Non-pigmented ciliary epithelial cell (primary cell): ENCODE measurements at places on chromosomes 7 and 10.

GRCh38 chr7:95537468-95537867 lies 51.7 kb downstream of the ASB4 start:
- DNase-seq: no peak

DNA sequence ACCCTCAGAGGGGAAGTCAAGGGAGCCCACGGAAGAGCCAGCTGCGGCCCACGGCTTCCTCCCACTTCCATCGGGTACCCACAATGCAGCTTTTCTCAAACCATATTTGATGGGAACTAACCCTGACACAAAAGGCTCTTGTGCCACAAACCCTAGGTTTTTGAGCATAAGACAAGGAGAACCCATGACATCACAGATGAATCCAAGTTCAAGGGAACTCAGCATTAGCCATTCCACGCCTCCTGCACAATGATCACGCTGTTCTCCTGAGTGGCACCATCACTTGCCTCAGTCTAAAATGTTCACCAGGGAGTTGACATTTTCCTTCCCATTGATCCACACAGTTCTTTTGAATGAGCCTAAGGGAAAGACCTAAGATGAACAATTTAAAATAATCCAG lies 70.4 kb downstream of the ITIH5 start:
- no peak for DNase-seq

DNA sequence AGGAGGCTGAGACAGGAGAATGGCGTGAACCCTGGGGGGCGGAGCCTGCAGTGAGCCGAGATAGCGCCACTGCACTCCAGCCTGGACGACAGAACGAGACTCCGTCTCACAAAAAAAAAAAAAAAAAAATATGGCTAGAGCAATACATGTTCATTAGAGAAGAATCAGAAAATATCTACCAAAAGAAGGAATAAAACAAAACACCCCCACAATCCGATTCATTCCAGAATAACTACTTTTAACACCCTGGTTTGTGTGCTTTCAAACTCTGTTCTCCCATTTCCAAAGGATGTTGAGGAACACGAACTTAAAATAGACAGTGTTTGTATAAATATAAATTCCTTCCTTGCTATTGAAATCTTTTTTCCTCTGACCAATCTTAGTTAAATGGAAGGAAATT lies 6.5 kb downstream of the PDSS1 start:
- DNase-seq: no peak

DNA sequence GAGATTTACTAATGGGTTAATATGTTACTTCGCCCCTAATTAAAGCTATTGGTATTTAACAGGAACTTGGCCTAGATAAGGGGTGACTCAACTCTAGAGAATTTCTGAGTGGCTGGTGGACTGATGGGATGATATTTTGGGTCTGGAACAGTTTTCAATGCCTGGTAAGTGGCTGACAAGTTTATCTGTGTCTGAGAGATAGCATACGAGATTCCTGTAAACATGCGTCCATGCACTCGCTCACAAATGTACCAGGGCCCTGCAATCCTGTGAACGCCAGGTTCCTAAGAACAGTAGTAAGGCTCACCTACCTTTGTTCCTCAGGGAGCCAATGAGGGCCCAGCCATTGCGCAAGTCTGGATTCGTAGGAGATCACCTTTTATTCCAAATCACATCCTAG lies 683.8 kb upstream of the ANKRD30A start:
- no peak for DNase-seq

DNA sequence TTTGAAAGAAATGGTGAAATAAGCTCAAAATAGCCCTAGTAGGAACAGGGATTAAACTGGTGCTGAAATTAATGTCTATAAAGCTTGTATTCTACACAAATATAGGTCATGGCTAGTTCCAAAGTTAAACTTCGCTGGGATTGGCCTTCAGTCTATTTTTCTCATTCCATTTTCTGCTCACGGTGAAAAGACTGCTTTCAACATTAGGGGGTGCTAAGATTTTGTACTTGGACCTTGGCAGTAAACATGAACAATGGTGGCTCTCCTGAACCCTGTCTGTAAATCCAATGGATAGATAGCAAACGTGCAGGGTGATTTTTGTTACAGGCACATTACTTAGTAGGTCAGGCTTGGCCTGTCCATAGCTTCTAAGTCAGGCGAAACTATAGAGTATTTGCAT lies 36.0 kb upstream of the RSU1 start:
- DNase-seq: no peak

- no peak for DNase-seq
Observed at GRCh38 chr10:24882047-24882698, 70.2 kb downstream of the PRTFDC1 start.

DNA sequence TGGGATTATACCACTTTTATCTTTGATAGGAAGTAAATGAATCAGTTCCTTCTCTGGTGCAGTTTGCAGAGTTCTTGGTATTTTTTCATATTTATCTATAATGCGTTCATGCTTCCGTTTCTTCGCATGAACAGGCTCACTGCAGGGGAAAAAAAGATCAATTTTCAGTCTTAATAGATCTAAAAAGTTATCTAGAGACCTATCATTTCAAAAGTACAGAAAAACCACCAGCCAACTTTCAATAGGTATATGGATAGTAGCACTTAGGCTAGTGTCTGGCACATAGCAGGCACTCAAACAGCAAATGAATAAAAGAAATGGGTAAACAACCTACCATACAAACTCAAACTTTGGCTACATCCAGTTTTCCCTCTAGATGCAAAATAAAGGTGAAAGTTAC lies 5.5 kb downstream of the NOC3L start:
- DNase-seq: no peak

DNA sequence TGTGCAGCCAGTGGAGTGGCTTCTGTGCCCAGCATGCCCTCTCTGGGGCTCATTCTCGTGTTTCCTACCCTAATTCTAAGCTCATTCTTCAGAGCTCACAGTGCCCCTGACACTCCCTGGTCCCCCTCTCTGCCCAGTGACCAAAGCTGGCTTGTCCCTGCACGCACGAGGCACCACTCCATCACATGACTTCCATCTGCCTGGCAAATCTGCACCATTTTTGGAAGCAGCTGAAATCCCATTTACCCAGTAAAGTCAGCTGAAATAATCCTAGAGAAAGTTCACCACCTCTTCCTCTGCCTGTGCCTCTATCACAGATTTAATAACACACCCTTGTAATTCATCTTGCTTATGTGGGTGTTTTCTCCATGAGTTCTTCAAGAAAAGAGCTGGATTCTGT lies 616.9 kb downstream of the PTPRN2 start:
- DNase-seq: no peak

DNA sequence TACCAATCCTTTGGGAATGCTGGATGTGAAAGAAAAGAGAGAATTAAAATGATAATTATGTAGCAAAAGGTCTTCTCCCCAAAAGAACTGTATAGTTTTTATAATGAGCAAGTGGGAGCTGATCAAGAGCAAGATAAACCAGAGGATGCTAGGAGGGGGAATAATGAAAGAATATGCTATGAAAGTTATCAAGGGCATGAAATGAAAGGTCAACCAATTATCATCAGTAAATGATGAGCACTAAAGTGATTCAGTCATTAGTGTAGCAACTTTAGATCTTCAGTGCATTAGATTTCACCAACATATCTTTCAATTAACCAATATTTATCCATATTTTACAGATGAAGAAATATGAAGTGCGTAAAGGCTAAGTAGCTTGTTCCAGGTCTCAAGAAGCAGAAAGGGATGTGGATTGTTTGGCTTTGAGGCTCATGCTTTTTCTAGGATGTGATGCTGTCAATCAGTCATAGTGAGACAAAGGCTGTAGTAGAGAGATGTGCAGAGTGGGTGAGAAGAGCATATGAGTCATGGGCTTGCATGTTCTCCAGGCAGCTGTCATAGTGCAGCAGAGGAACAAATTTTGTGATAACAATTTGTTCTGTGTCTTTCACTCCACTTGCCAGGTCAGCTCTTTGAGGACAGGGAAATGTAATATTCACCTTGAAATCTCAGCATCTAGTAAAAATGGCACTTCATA lies 5.7 kb upstream of the OR2F2 start:
- DNase-seq: no peak

- DNase-seq: no peak
Observed at GRCh38 chr7:135274495-135275268, 41.0 kb downstream of the STRA8 start.

DNA sequence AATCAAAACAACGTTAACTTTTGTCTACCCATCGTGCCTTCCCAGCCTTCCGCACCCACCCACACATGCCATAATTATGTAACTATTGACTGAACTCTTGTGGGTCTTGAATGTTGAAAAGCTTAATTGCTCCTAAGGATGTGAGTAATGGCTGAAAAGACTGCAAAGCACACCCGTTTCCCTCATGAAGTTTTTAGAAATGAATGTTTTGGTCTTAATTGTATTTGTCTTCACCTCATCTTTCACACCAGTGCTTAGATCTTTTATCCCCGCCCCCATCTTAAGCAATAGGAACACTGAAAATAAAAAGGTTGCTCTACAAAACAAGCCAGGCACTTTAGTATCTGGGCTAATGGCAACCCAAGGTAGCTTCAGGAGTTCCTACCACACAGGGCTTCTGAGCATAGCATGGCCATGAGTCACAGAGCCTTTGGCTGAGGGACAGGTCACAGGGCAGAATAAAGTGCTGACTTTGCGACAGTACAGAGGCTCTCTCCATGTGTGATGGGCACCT lies 690.5 kb downstream of the PARD3 start:
- DNase-seq: no peak

DNA sequence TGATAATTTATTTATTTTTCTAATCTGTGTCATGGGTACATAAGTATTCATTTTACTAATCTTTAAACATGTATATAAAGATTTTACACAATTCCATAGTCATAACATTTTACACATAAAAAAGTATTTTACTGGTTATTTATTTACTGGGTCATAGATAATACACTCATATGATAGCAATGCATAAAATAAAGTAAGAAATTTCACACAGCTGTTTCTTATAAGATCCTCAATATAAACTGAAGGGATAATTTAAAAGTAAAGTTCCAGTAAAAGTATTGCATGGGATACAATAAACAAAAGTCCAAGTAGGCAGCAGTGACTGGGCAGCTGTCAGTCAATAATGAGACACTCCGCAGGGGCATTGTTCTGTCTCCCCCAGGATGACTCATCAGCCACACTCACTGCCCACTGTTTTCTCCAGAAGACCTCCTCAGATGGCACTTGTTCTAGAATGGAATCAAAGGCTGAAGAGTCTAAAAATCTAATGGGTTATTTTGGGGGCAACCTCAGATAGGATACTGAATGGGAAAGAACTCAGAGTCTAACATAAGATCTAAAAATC lies 32.7 kb downstream of the DPY19L1 start:
- no peak for DNase-seq

GRCh38 chr7:46244757-46245156 lies 323.7 kb upstream of the IGFBP3 start:
- no peak for DNase-seq

GRCh38 chr7:37287131-37287855 lies 161.4 kb downstream of the ELMO1 start:
- DNase-seq: no peak

GRCh38 chr10:25725917-25726716 lies 207.9 kb upstream of the MYO3A start:
- DNase-seq: peak; percentile 18

DNA sequence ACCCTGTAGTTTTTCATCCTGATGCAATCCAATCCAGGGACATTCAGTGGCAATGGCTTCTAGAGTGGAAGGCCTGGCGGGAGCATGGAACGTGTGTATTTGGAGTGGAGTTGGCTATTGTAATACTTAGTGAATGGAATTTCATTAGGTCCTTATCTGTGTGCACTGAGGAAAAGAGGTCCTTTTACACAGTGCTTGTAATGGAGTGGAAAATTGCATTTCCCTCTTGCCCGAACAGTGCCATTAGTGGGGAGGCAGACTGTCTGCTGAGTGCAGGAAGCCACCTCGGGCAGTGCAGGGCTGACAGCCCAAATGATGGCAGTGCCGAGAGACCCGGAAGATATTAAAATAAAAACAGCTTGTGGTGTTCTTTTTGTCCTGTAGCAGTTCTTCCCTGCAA lies 786.6 kb downstream of the LRMDA start:
- DNase-seq: no peak

- no peak for DNase-seq
Observed at GRCh38 chr10:100775386-100775785, 30.0 kb downstream of the PAX2 start.

GRCh38 chr7:949021-949934 lies 5.2 kb downstream of the ADAP1 start:
- DNase-seq: no peak

DNA sequence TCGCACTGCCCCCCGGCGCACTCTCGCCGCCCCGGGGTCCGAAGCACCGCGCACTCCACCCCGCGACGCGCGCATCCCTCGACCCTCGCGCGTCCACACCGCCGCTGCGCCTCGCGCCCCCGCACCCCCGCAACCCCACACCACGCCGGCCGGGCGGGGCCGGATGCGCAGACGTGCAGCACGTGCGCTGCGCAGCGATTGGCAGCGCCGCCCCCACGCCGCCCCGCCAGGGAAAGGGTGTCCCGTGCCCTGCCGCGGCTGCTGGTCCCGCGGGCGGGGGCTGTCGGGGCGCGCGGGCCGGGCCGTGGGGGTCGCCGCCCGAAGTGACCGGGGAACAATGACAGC lies 53.7 kb upstream of the KDM7A start:
- no peak for DNase-seq

- DNase-seq: no peak
Observed at GRCh38 chr10:600876-601659, 88.4 kb downstream of the DIP2C start.

DNA sequence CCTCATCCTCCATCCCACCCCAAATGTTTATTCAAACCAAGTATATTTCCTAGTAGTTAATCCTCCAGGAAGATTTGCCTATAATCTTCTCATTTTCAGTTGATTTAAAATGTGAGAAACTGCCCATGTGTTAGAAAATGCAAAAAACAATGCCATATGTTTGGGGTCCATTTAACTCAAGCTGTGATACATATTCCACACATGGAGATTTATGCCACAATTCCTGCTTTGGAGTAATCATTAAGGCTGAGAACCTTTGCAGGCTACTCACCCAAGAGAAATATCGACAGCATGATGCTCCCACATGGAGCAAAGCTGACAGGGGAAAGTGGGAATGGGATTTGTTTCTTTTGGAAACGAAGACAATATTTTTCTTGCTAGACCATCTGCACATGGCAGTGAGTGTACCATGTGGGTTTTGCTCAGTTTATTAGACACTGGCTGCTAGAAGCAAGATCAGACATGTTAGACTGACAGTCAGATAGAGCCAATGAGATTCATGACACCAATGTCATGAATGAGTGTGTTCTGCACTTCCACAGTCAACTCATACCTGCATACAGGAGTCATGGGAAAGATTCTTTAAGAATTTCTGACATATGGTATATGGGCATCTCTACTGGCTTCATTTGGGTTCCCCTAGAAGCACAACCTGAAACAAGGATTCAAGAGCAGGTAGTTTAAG lies 3.4 kb upstream of the GRM8 start:
- DNase-seq: no peak
